CD4-positive, CD25-positive, alpha-beta regulatory T cell (primary cell): ENCODE measurements at places on chromosomes 3 and 15.
A peak's percentile ranks its signal among the peaks of the same experiment; 100 is the strongest.

GRCh38 chr15:72271895-72272212 lies 500 bp downstream of the PARP6 start:
- no peaks in the 10 kb centered on the region for H3K27me3 ChIP-seq
- peak overlapping the region; percentile 82 for H3K27ac ChIP-seq
- DNase-seq, result no peak
- H3K36me3 ChIP-seq, result peaks cover 15% of the 10 kb centered on the region
- peaks cover 20% of the 10 kb centered on the region for H3K4me1 ChIP-seq

GRCh38 chr15:57221134-57221533 lies 155.2 kb upstream of the CGNL1 start:
- H3K4me3 ChIP-seq, result no peak overlapping the region
- DNase-seq, result no peak
- H3K27ac ChIP-seq, result no peak overlapping the region
- no peaks in the 10 kb centered on the region for H3K4me1 ChIP-seq
- no peaks in the 10 kb centered on the region for H3K36me3 ChIP-seq
- no peaks in the 10 kb centered on the region for H3K27me3 ChIP-seq

DNA sequence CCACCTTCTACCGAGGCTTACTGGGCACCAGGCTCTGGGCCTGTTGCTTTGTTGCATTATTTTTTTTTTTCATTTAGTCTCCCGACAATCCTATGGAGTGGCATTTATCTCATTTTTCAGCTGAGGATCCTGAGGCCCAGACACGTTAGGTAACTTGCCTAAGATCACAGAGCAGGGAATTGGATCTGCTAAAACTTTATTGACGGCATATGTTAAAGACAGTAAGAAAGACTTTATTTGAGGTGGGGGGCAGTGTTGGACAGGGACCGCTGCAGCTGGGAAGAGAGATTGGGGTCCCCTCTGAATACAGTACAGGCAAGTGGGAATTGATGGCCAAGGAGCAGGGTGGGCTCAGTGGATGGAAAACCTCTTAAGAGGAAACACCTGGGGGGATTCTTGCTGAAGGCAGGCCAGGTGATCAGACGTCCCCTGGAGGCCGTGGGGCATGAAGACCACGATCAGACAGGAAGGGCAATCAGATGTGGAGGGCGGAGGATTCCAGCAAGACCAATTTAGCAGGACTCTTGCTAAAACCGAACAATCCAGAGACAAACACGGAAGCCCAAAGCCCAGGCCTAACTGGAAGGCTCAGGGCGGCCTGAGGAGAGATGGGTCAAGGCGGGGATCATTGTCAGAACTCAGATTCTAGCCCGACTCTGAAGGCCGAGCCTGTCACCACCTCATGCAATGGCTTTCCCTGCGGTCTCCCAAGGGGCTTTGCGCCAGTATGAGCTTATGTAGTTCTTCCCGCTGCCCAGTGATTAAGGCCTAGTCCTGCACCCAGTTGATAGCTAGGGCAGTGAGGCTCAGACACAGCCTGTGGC lies 53.7 kb downstream of the RGMA start:
- no peaks in the 10 kb centered on the region for H3K36me3 ChIP-seq
- H3K4me3 ChIP-seq, result no peak overlapping the region
- peaks cover 6% of the 10 kb centered on the region for H3K4me1 ChIP-seq
- no peaks in the 10 kb centered on the region for H3K27me3 ChIP-seq
- DNase-seq, result no peak
- H3K27ac ChIP-seq, result no peak overlapping the region

- no peaks in the 10 kb centered on the region for H3K36me3 ChIP-seq
- no peak overlapping the region for H3K4me3 ChIP-seq
- no peak for DNase-seq
- H3K27ac ChIP-seq, result no peak overlapping the region
Measured at GRCh38 chr3:55202326-55202725, 274.5 kb upstream of the LRTM1 start.

- no peaks in the 10 kb centered on the region for H3K4me1 ChIP-seq
- no peak overlapping the region for H3K27ac ChIP-seq
- DNase-seq, result no peak
- H3K27me3 ChIP-seq, result no peaks in the 10 kb centered on the region
- H3K36me3 ChIP-seq, result no peaks in the 10 kb centered on the region
- no peak overlapping the region for H3K4me3 ChIP-seq
Measured at GRCh38 chr3:13818919-13819318, 61.0 kb downstream of the WNT7A start.

- H3K4me1 ChIP-seq, result no peaks in the 10 kb centered on the region
- H3K4me3 ChIP-seq, result no peak overlapping the region
- H3K27ac ChIP-seq, result no peak overlapping the region
- H3K27me3 ChIP-seq, result no peaks in the 10 kb centered on the region
Measured at GRCh38 chr3:64457811-64458210, 230.0 kb downstream of the ADAMTS9 start.

DNA sequence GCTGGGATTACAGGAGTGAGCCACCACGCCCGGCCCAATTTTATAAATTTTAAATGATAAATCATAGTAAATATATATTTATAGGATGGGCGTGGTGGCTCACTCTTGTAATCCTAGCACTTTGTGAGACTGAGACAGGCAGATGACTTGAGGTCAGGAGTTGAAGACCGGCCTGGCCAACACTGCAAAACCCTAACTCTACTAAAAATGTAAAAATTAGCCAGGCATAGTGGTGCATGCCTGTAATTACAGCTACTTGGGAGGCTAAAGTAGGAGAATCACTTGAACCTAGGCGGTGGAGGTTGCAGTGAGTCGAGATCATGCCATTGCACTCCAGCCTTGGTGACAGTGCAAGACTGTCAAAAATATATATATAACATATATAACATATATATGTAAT lies 26.4 kb downstream of the MFN1 start:
- H3K27ac ChIP-seq, result no peak overlapping the region
- H3K27me3 ChIP-seq, result no peaks in the 10 kb centered on the region
- no peak for DNase-seq
- H3K4me1 ChIP-seq, result no peaks in the 10 kb centered on the region
- H3K4me3 ChIP-seq, result no peak overlapping the region
- peaks cover 58% of the 10 kb centered on the region for H3K36me3 ChIP-seq

- H3K27me3 ChIP-seq, result no peaks in the 10 kb centered on the region
- H3K27ac ChIP-seq, result no peak overlapping the region
Measured at GRCh38 chr15:99057697-99058420, 47.0 kb upstream of the SYNM start.

DNA sequence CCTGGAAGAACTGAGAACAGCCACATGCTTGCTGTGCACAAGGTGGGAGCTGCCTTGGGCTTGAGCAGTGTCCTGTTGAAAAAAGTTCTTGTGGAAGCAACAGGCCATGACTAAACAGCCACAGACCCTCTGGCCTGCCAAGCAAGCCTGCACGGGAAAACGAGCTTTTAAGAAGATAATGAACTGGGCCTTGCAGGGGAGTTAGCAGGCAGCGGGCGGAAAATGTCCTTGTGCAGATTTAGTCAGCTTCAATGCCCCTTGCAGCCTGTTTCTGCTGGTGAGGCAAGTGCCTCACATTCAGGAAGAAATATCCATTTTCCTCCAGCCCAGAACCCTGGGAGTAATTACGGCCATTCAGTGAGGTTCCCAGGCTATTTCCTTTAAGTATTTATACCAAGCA lies 126.2 kb upstream of the KLHL25 start:
- H3K4me3 ChIP-seq, result no peak overlapping the region
- H3K27me3 ChIP-seq, result peaks cover 3% of the 10 kb centered on the region
- H3K36me3 ChIP-seq, result no peaks in the 10 kb centered on the region
- no peak for DNase-seq

- no peak overlapping the region for H3K27ac ChIP-seq
- H3K4me1 ChIP-seq, result no peaks in the 10 kb centered on the region
- no peaks in the 10 kb centered on the region for H3K27me3 ChIP-seq
- no peaks in the 10 kb centered on the region for H3K36me3 ChIP-seq
Measured at GRCh38 chr3:16151109-16151508, 23.4 kb upstream of the GALNT15 start.
